Calu3 (cell line): ENCODE measurements at places on chromosomes 7 and 10. TPM values are rescaled to one million over a fixed set of nuclear protein-coding genes. Genes with fewer than 3 reads are reported as not detected.

- no peak overlapping the region for H3K27ac ChIP-seq
- H3K4me3 ChIP-seq: no peak overlapping the region
- H3K27me3 ChIP-seq: no peaks in the 10 kb centered on the region
- no peaks in the 10 kb centered on the region for H3K4me1 ChIP-seq
- no peak for DNase-seq
Observed at GRCh38 chr7:55962014-55962413, 2.4 kb upstream of the NIPSNAP2 start.

The NPFFR1 gene
- 0.20 and 0.24 TPM in 2 replicates for total RNA-seq

DNA sequence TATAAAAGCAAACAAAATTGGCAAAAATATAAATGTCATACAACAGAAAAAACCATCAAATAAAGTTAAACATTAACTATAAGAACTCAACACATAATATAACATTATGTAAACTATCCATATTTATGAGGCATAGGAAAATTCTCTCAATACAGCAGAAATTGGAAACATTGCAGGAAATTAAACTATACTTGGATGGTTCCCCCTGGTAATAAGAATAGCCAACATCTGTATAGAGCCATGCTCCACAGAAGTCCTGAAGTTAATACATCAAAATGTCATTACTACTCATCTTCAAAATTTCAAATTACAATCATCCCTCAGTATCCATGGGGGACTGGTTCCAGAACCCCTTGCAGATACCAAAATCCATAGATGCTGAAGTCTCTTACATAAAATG, 350.5 kb downstream of the PARD3 start:
- H3K36me3 ChIP-seq: no peaks in the 10 kb centered on the region
- no peak for DNase-seq
- H3K27ac ChIP-seq: no peak overlapping the region
- H3K4me1 ChIP-seq: peaks cover 9% of the 10 kb centered on the region
- no peak overlapping the region for H3K4me3 ChIP-seq
- H3K27me3 ChIP-seq: no peaks in the 10 kb centered on the region

DNA sequence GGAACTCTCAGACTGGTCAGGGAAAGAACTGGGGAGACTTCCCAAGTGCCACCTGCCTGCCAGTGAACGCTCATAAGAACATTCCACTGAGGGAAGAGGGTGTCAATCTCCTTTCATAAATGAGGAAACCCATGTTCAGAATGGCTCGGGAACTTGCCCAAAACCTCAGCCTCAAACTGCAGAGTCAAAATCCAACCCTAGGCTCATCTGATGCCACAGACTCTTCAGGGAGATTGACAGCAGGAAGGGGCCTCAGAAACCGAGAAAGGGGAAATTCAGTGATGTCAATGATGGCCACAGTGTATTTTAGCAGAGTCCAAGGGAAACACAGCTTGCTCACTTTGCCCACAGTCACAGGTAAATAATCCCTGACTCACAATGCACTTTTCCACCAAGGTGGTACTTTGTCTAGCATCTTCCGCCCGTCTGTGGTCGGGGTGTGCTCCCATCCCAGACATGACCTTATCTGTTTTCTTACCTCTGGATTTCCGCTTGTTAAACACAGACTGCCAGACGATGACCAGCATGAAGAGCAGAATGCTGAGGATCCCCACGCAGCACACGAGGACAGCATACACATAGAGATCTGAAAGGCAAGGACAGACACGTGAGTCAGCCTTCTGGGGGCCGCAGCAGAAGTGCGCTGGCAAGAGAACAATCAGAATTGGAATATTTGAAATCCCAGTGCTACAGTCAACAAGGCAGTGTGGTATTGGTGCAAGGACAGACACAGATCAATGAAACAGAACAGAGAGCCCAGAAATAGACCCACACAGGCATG, 38.4 kb downstream of the VSTM4 start:
- peaks cover 87% of the 10 kb centered on the region for H3K27me3 ChIP-seq
- H3K27ac ChIP-seq: no peak overlapping the region
- no peak for DNase-seq
- no peaks in the 10 kb centered on the region for H3K36me3 ChIP-seq

DNA sequence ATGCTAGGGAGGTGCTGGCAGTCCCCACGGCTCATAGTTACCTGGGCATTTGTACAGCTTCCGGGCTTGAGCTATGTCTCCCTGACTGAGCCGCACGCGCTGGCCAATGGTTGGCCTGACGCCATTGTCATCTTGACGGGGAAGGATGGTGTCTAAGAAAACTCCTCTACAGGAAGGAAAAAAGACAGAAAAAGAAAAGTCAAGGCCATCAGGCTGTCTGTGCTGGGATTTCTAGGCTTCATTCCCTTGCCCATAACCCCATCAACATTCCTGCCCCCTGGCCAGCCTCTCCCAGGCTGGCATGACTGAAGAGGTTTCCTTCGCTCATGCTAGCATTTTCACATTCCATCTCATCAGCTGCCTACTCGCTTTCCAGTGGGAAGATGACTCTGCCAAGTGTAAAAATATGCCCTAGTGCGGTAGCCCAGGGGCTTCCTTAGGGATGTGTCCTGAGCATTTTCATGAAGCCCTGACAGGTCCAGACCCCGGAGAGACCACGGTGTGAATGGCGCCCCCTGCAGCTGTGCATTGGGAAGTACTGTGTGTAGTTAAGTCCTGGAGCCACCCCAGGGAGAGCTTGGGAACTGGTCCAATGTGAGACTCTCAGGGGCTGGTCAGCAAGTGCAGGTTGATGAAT, 54.5 kb upstream of the OPALIN start:
- no peaks in the 10 kb centered on the region for H3K36me3 ChIP-seq
- peaks cover 10% of the 10 kb centered on the region for H3K27me3 ChIP-seq
- H3K4me1 ChIP-seq: no peaks in the 10 kb centered on the region
- DNase-seq: no peak
- H3K4me3 ChIP-seq: no peak overlapping the region
